ENCODE measurements at places on chromosomes 2 and 18. TPM values are rescaled to one million over a fixed set of nuclear protein-coding genes. Genes with fewer than 3 reads are reported as not detected.

DNA sequence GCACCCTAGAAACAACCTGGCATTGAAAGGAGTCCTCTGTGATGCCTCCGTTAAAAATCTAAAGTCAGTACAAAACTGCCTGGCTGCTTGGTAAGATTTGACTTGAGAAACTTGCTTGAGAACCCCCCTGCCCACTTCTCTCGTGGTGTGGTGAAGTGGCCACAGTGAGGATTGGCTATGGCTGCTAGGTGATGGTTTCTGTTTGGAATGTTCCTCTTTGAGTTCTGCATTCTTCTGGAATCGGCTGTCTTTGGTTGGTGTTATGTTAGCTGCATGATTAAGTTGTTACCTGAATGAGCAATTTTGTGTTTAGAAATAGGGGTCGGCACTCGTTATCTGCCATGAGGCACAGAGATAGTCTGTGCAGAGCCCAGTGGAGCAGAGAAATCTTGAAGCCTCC, 21.7 kb upstream of the SAG start:
- no peak for DNase-seq

- no peak for DNase-seq
These were observed 169.1 kb upstream of the KLF7 start for GRCh38 chr2:207334624-207335371.

DNA sequence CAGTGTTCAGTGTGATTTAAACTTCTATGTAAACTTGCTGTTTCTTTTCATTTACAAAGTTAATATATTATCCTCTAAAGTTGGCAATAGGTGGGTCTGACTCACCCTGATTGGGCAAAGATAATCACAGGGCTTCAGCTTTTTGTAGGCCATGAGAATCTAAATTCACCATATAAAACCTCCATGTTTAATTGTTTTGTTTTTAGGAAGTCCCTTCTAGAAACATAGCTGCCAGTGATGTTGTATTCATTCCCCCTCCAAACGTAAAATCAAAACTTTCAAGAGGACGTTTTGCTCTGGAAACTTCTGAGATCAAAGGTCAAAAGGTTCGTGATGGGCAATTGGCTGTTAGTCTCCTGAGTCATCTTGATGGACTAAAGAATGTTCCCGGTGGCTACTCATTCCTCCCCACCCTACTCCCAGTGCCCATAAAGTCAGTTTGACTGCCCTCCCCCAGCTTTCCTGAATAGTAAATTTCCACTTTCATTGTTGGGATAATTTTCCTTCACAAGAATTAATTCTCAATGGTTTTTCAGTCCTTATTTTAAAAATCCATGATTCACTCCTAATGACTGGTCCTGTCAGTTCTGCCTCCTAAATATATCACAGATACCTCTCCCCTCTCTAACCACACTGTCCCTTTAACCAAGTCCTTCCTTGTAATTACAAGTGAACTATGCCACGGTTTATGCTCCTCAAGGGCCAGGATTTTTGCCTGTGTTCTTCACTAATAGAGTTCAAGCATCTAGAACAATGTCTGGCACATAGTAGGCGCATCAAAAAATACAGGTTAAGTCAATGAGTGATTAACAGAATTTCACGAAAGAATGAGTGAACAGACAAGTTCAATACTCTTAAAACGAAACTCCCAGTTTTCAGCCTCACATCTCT, 164.4 kb upstream of the VRK2 start:
- DNase-seq: no peak

DNA sequence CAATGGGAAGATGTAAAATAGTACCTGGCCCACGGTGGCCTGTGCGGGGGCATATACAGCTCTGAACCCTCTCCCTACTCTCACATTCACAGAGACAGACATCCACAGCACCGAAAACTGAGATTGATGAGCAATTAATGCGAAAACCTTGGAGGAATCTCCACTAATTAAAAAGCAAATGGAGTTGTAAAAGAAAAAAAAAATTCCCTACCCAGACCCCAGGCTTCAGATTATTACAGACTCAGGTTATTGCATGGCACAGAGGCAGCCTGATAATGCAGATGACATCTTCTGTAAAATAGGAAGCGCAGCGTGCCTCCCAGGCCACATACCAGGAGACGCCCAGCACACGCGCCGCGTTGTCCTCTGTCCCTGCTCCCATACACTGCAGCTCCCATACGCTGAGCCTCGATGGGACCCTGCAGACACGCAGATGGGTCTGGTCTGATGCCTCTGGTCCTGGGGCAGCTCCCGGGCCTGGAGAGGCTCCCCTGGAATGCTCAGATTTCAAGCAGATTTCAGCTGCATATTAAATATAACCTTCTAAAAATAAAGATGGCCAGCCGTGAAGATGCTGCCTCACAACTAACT, 496.1 kb upstream of the MYT1L start:
- no peak for DNase-seq

DNA sequence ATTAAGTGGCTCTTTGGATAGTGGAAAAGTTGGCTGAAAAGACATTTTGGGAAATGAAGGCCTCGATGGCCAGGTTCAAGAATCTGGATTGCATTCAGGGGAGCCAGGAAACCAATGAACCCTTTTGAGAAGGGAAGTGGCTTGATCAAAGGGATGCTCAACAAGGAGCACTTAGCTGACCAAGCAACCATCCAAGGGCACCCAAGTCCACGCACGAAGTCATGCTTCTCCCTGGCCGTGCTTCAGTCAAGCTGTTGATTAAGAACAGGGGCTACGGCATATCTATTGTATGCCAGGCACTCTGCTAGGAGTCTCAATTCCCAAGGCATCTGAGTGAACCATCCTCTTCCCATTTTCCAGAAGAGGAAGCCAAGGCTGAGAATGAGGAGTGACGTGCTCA, 185.8 kb upstream of the GLI2 start:
- no peak for DNase-seq

Gene ALK
- not detected for total RNA-seq
